Hematopoietic multipotent progenitor cell treated with erythropoietin and hydrocortisone succinate and interleukin-3 and kit ligand, for 8 days (in vitro differentiated cells): ENCODE measurements at places on chromosomes 3 and 15.

GRCh38 chr3:129120254-129121004 lies 1.2 kb downstream of the RAB43 start:
- DNase-seq: peak; percentile 91

- no peak for DNase-seq
Measured at GRCh38 chr3:9795207-9795606, 2.3 kb downstream of the ARPC4 start.

GRCh38 chr3:94928921-94929320 lies 866.1 kb downstream of the NSUN3 start:
- peak; percentile 19 for DNase-seq

- DNase-seq: no peak
Measured at GRCh38 chr15:101346928-101347327, 51.9 kb upstream of the SNRPA1 start.

GRCh38 chr15:89391685-89392257 lies 57.1 kb upstream of the POLG start:
- no peak for DNase-seq

GRCh38 chr3:5277612-5278236 lies 90.2 kb downstream of the EDEM1 start:
- DNase-seq: no peak

DNA sequence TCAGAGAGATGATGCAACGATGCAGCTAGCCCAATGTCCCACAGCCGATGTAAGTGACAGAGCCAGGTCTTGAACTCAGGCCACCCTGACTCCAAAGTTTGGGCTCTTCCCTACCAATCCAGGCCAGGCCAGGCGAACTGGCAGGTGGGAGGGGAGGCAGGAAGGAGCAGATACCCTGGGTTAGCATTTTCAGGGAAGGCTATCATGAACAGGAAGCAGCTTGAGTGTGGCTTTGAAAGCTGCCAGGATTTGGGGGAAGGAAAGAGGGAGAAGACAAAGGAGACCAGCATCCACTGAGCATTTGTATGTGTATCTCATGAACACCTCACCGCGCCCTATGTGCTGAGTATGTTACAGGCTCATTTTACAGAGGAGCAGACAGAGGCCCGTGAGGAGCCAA lies 38.8 kb downstream of the LMCD1 start:
- DNase-seq: no peak

- no peak for DNase-seq
Measured at GRCh38 chr15:39154227-39154638, 426.6 kb upstream of the THBS1 start.

GRCh38 chr3:11558411-11558903 lies 85.3 kb downstream of the VGLL4 start:
- DNase-seq: no peak

GRCh38 chr3:122921791-122922651 lies 105.5 kb downstream of the SEMA5B start:
- no peak for DNase-seq

DNA sequence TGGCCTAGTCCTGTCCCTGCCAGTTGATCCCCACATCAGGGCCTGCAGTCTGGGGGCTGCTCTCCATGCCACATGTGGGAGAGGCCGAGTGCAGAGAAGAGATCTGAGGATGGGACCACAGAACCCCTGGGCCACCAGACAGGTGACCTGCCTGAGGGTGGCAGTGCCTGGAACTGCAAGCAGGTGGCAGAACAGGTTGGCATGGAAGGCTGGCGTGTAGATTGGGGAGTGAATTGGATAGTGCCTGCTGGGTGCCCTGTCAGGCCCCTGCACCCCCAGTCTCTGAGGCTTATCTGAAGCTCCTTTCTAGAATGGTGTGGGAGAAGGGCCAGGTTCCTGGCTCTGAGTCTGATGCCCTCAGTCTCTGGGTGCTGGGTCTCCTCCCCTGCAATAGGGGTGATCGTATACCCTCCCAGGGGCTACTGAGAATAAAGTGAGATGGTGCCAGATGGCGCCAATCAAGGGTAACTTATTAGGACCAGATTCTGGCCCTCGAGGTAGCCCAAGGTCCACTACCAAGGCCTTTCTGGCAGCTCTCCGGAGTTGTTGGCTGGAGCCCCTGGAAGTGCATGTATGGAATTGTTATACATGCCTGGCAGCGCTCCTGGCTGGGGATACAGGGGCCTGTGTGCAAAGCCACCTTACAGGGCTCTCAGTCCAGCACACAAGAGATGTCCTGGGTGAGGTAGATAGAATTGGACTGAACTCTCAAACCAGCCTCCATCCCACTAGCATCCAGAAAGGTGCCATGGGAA lies 15.7 kb downstream of the C3orf18 start:
- no peak for DNase-seq

GRCh38 chr15:100692671-100693070 lies 90.3 kb downstream of the ASB7 start:
- DNase-seq: no peak

GRCh38 chr3:31094048-31094447 lies 199.6 kb upstream of the GADL1 start:
- DNase-seq: no peak

- DNase-seq: no peak
Measured at GRCh38 chr3:191246630-191247029, 47.6 kb downstream of the OSTN start.

- DNase-seq: no peak
Measured at GRCh38 chr3:104642827-104643226, 723.9 kb upstream of the ALCAM start.

- DNase-seq: no peak
Measured at GRCh38 chr15:33278816-33279612, 31.8 kb upstream of the RYR3 start.

DNA sequence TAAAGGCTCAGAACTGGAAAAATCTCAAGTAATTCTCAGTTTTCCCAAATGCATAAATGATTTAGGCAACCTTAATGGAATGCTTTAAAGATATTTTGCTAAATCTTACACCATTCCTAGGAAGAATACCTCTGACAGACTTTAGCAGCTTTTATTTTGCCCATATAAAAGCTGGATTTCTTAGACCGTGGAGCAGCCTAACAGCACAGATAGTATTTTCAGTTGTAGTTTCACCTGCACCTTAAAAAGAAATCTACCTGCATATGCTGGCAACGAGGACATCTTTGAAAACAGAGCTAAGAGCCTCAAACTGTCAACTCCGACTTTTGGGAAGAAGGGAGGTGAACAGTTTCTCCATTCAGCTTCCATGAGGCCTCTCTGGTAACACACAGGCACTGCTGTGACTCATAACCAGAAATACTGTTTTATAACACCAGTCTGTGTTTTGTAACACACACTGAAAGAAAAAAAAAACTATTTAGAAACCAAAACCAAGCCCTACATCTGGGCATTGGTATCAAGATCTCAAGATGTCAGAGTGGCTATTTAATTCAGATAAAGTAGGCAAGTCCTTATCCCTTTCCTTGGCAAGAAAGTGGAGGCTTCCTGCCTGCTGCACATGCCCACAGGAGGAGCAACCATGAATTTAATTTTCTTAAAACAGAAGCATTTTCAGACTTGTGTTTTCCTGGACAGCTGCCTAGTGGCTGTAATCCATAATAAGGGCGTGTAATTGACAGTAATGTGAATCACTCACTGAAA lies 181.5 kb upstream of the ICE2 start:
- DNase-seq: no peak

DNA sequence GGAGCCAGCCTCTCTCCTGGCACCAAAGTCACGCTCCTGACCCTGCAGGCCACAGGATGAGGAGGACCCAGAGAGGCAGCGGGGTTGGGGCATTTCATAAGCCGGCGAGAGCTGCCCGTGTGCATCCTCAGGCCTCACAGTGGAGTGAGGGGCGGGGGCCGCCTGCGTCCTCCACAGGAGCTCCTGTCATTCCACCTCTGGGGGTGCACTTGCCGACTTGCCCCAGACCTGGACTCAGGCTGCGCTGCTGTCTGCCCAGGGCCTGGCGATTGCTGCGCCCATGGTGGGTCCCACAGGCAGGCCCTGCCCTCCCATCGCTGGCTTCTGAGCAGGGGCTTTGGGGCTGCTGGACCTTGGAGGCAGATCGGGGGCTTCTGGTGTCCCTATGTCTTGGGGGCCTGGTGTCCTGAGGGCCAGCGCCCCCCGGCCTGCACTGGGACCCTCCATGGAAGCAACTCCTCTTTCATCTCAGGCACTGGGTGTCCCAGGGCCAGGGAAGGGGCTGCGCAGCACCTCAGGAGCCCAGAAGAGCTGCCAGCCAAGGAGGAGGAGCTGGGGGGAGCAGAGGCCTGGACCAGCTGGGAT lies 184.0 kb downstream of the GOLGA6L6 start:
- DNase-seq: no peak

DNA sequence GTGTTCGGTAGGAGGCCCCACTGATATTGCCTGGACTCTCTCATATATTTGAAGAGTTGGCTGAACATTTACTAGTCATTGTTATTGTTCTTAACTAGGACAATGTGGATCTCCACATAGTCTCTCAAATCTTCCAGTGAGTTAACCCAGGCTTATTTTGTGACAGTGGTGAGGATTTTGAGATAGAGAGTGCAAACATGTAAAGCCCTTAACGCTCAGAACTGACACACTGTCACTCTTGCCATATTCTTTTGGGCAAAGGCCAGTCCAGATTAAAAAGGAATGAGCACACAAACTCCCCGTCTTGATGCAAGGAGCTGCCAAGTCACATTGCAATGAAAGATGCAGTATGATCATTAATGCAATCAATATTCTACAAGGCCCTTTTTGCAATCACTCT lies 431.9 kb upstream of the AZI2 start:
- DNase-seq: no peak

- no peak for DNase-seq
Measured at GRCh38 chr15:83545804-83546511, 98.8 kb downstream of the SH3GL3 start.

DNA sequence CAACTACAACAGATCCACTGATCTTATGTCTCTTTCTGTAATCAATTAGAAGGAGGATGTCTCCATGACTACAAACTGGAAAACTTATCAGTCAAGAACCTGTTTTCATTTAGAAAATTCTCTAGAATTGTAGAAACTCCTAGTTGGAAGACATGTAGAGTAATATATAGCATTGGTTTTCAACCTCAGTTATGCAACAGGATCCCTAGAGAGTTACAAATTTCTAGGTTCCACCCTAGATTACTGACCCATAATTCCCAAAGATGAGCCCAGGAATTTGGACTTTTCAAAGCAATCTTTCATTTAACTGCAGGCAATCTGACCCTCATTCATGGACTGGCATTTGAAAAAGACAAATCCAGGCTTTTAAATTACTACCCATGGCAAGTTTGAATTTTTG lies 116.9 kb upstream of the RAP2B start:
- no peak for DNase-seq

GRCh38 chr3:65779390-65779789 lies 259.3 kb downstream of the MAGI1 start:
- DNase-seq: no peak

- no peak for DNase-seq
Measured at GRCh38 chr3:17384567-17385296, 357.7 kb downstream of the TBC1D5 start.

DNA sequence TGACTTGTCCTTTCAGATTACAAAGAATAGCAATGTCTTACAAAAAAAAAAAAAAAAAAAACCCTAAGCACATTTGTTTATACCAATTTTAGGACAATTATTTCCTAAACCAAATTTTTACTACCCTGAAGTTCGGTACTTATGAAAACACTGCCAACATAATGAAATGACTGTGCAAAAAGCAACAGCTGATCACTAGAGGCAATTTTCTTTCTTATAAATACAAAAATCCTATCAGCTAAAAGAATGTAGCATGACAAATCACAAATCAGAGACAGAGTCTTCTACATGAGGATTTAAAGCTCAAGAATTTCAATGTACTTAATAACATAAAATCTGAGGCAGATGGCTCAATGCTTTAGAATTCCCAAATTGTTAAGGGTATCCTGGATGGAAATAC lies 191.8 kb downstream of the MAGI1 start:
- no peak for DNase-seq

- DNase-seq: no peak
Measured at GRCh38 chr3:52507359-52507758, 12.2 kb downstream of the STAB1 start.

DNA sequence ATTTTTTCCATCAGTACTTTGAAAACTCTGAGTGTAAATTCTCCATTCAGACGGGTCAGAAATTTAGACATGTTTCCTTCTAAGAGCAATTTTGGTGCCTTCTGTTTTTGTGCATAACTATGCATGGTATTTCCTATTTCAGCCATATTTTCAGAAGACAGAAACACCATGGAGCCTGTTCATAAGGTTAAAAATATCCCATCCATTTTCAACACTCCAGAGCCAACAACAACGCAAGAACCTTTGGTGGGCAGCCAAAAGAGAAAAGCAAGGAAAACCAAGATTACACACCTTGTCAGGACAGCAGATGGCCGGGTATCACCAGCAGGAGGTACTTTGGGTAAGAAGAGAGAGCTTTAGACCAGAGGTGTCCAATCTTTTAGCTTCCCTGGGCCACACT lies 275.6 kb downstream of the BBX start:
- DNase-seq: no peak

GRCh38 chr3:47954567-47954966 lies 61.6 kb downstream of the MAP4 start:
- peak; percentile 89 for DNase-seq

- DNase-seq: peak; percentile 87
Measured at GRCh38 chr3:48208076-48208475, 15.2 kb upstream of the CAMP start.

GRCh38 chr3:42052132-42052483 lies 39.0 kb upstream of the TRAK1 start:
- DNase-seq: no peak

- peak; percentile 72 for DNase-seq
Measured at GRCh38 chr15:41904541-41905005, 10.7 kb upstream of the SPTBN5 start.

DNA sequence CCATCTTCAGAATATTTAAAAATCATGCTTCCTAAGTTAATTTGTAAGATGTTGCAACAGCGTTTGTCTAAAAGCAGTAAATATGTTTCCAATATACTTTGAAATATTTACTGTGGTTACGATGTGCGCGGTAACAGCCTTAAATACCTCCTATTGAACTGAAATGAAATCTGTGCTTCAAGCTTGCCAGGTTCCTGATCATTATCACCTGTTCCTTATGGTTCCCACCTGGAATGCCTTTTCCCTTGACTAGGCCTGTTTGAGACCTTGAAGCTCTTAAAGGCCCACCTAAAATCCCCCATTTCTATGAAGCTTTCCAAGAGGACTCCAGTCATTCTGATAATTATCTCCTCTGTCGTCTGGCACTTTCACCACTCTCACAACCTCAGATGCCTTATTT lies 146.7 kb downstream of the NAALADL2 start:
- DNase-seq: no peak

- no peak for DNase-seq
Measured at GRCh38 chr15:76334438-76335306, 1.9 kb upstream of the ISL2 start.

GRCh38 chr15:68629519-68630210 lies 50.9 kb downstream of the CORO2B start:
- DNase-seq: no peak
